Stimulated activated CD8-positive, alpha-beta memory T cell treated with anti-CD3 and anti-CD28 coated beads, Interleukin-4, amount 100 ng/mL, for 4 hours (primary cell): ENCODE measurements at places on chromosomes 11 and 22.

DNA sequence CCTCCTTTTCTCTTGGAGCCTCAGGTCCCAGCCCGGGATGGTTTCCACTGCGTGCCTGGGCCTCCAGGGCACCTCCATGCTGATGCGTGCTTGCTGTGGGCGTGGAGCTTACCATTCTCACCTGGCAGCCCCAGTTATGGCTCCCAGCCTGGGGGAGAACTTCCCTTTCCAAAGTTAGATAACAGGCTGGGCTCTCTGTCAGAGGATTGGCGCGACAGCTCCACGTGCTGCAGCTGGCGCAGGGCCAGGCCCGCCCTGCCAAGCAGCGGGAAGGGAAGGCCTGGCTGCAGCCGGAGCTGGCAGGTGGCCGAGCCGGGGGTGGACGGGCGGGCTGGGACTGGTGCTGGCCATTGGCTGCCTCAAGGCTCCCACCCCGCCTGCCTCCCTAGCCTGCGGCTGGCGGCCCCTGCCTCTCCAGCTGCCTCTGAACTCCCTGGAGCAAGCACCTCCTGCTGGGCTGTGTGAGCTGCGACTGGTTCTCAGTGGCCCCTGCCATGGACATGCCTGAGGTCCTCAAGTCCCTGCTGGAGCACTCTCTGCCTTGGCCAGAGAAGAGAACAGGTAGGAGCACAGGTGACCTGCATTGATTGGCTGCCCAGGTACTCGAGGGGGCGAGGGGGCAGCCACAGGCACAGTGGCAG lies 14.6 kb upstream of the TEF start:
- no peak for DNase-seq

- DNase-seq = no peak
Measured at GRCh38 chr22:46863794-46864193, 101.3 kb downstream of the TBC1D22A start.

- DNase-seq = no peak
Measured at GRCh38 chr11:23732026-23732425, 764.8 kb upstream of the LUZP2 start.

GRCh38 chr11:128821556-128821955 lies 45.5 kb downstream of the KCNJ1 start:
- no peak for DNase-seq

DNA sequence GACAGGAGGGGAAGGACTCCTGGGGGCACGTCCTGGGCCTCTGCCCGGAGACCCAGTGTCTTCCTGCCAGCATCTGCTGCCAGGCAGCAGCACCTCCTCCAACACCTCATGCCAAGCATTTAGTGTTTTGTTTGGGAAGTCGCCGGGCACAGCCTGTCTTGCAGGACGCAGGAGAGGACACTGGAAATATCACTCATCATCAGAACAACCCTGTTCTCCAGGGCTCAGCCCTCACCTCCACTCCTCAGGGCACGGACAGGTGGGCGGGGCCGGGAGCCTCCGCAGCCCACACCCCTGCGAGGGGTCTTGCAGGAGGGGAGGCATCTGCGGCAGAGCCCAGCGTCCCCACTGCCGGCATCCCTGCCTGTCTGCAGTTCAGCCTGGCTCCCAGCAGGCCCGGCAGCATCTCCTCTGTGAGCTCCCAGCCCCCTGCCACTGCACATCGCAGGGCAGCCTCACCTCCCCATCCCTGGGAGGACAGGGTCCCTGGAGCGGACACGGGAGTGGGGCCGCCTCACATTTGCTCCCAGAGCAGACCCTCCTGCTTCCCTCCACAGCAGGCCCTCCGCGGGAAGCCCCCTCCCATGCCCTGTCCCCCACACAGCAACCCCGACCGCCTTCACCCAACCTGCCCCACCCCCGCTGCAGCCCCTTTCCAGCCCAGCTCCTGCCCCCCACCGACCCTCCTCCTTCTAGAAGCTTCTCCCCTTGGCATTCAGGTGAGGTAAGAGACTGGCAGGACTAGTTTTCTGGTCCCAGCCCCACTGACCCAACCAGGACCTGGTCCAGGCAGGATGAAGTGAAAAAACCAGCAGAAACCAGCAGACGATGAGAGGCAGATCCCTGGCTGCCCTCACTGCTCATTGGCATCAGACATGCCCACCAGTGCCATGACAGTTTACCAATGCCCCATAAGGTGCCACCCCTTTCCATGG lies 72.7 kb downstream of the BRD1 start:
- DNase-seq = no peak

DNA sequence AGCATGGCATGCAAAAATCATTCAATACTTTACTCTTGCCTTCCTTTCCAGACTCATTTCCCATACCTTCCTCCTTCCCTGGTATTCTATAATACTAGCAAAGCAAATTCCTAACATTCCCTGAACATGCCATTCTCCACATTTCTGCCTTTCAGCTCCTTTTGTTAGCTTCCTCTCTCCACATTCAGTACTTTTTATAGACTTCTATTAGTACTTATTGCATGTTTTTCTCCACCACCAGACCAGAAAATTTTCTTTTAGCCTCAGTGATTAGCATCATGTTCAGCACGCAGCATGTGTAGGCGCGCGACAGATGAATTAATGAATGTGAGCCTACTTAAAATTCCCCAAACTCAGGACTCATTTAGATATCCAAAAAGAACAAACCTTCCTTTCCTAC lies 935.3 kb downstream of the DLG2 start:
- no peak for DNase-seq

- no peak for DNase-seq
Measured at GRCh38 chr22:23763579-23763945, 772 bp downstream of the C22orf15 start.

- no peak for DNase-seq
Measured at GRCh38 chr11:93059117-93059957, 89.9 kb downstream of the MTNR1B start.

- DNase-seq = no peak
Measured at GRCh38 chr11:67058506-67058905, 1.9 kb downstream of the RHOD start.

DNA sequence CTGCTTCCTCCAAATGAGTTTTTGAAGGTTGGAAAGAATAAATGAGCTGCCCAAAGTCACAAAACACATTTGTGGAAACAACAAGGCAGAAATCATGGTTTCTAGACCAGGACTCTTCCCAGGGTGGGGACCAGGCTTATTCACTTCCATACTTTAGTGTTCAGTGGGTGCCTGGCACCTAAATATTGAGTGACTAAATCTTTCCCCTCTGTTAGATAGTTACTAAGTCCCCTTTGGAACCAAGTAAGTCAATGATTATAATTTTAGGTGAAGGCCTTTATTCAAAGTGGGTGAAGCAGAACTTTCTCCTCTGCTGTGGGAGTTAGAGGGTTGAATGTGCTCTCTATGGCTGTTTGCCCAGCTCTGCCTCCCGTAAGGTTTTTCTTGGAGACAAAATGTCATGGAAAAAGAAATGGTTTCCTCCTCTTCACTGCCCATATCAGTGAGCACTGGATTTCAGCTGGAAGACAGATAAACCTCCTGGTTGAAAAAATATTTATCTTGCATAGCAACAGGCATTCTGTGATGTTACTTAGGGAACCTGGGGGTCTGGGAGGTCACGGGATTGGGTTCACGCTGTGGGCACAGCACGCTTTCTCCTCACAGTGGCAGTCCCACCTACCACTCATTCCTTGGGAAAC lies 117.8 kb downstream of the CCDC81 start:
- no peak for DNase-seq

DNA sequence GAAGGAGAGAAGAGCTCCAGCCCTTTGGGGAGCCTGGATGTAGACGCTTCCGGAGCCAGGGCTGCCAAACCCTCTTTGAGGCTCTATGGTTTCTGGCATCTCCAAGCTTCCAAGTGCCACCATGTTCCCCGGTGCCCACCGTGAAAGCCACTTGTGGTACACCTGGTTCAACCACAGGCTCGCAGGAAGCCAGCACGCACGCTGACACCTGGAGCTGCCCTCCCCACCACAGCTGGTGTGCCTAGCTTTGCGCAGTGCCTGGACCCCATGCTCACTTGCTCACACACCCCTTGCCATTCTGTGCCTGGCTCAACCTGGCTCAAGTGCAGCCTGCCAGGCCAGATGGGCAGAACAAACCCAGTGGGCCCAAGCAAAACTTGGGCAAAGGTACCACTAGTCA lies 831.4 kb downstream of the DLG2 start:
- DNase-seq = no peak

DNA sequence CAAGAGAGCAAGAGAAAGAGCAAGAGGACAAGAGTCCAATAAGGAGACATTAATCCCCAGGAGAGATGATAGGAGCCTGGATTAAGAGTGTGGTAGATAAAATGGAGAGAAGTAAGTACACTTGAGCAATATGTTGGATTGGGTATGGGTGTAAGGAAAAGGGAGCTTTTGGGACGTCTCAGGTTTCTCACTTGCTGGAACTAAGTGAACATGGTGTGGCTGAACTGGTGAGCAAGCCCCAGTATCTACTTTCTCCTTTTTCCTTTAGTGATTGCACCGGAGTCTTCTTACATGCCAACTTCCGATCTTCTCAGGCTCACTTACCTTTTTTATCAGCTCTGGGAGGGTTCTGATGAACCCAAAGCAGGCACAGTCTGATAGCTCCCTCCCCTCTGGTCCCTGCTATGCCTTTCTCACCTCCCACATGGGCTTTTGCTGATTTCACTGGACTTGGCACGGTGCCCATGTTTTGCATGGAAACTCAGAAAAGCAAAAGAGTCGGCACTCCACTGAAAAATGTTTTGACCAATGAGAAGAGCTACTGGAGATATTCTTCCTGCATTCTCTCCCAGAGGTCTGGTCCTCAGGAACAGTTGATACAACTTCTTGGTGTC lies 14.5 kb upstream of the APLNR start:
- DNase-seq = no peak

DNA sequence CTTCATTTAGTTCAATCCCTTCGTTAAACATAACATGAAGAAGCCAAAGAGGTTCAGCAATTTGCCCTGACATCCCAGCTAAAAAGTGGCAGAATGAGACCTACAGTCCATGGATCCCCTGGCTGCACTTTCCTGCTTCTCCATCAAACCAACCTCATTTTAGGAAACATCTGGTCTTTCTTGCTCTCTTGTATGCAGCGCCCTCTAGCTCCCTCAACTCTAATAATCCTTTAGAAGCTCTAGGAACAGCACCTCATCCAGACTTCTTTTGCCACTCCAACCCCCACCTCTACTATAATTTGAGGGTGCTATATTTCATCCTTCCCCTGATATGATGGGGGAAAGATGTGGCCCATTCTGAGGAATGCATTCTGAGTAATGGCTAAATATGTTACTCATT lies 7.4 kb downstream of the CNTF start:
- DNase-seq = no peak

- DNase-seq = no peak
Measured at GRCh38 chr11:34458525-34458924, 19.8 kb downstream of the CAT start.

DNA sequence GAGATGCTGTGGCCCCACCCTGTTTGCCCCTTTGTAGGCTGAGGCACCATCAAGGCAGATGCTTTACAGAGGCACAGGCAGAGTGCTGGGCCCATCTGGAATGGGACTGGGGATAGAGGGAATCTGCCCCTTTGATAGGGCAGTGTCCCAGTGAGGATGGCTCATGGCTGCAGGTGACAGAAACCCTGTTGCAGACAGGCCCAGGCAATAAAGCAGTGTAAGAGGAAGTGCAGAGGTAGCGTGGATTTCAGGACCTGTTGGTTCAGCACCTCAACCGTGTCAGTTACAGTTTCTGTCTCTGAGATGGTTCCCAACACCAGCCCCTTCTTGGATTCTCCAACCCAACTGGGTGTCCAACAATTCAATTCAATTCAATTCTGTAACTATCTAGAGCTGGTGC lies 25.1 kb downstream of the PRDM11 start:
- DNase-seq = no peak

- DNase-seq = no peak
Measured at GRCh38 chr11:70135625-70136059, 57.5 kb downstream of the ANO1 start.

DNA sequence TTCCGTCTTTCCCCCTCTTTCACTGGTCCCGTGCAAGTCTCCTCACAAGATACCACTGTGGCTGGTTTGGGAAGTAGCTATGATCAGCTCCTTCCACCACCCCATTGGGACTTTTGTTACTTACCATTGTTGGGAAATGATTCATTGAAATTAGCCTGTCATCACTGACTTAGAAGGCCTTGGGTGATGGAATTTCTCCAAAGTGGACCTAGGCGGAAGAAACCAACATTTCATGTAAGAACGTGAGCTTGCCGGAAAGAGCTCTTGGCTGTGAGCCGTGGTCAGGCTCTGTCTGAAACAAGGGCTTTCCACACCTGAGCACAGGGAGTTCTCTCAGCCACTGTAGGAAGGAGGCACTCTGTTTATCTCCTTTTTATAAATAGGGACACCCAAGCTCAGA lies 23.5 kb upstream of the CRYBB3 start:
- DNase-seq = no peak

GRCh38 chr22:29733362-29734201 lies 13.8 kb downstream of the CABP7 start:
- DNase-seq = no peak

GRCh38 chr11:118621071-118621783 lies 13.8 kb downstream of the PHLDB1 start:
- DNase-seq = no peak

- DNase-seq = no peak
Measured at GRCh38 chr11:8331767-8332166, 68.1 kb upstream of the LMO1 start.

DNA sequence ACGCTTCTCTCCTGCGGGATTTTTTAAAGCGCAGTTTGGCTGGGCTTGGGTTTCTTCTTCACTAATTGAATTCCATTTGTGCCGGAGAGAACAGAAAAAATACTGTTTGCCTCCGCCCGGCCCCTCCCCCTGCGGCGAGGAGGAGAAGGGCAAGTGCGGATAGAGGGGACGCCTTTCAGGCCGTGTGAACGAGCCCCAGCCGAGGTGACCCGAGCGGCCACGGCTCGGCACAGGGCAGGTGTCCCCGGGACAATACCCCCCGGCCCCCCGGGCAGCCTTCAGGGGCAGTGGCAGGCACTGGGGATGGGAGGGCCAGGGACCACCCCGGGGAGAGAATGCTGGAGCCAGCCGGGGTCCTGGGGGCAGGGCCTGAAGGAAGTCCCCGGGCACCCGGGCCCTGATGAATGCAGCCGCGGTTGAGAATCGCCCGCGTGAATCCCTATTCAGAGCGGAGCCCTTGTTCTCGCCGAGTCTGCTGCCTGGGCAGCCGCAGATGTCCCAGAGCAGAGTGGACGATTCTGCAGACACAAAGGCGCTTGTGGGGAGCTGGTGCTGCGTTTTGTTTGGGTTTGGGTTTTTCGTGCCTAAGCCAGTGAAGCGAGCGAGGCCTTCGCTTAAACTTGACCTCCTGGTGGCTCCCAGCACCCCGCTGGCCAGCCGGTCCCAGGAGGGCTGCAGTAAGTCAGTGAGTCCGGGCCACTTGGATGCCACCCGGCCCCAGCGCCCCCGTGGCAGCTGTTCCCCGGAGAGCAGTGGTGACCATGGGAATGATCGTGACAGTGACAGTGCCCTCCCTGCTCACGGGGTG lies 96.0 kb downstream of the WNT7B start:
- no peak for DNase-seq

GRCh38 chr11:75502138-75502537 lies 23.6 kb downstream of the GDPD5 start:
- DNase-seq = no peak
